CD8-positive, alpha-beta T cell (primary cell): ENCODE measurements at places on chromosomes 1 and 21.

- DNase-seq = no peak
Measured at GRCh38 chr1:9294910-9295636, 2.4 kb downstream of the SPSB1 start.

DNA sequence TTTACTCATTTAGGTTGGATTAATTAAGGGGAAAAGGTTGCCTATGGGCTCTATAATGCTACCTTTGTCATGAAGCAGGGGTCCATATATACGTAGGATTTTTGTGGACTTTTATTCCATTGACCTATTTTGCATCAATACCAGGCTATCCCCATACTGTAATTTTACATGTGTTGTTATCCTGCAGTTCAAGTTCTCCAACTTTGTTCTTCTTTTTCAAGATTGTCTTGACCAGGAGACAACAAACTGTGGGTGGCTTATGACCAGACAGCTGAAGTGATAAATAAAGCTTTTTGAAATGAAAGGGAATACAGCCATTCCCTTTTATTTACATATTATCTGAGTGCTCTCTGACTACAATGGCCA is 345.7 kb downstream of the BARHL2 start:
- no peak for DNase-seq

GRCh38 chr1:85330711-85331290 is 54.4 kb upstream of the BCL10 start:
- no peak for DNase-seq

- no peak for DNase-seq
Measured at GRCh38 chr1:195717651-195718050, 890.6 kb downstream of the KCNT2 start.

- no peak for DNase-seq
Measured at GRCh38 chr1:87100271-87100670, 185.8 kb downstream of the HS2ST1 start.
